Sigmoid colon (tissue), 7 donors: ENCODE measurements at places on chromosomes 13 and 19. TPM values are rescaled to one million over a fixed set of nuclear protein-coding genes. Genes with fewer than 3 reads are reported as not detected.

GRCh38 chr19:14519860-14520407 lies 1.7 kb upstream of the DNAJB1 start:
- no peak for DNase-seq

GRCh38 chr19:46995492-46995891 lies 24.1 kb upstream of the NPAS1 start:
- no peak for DNase-seq

C13orf46 gene
- total RNA-seq = not detected

GRCh38 chr19:37932985-37933936 lies 26.3 kb downstream of the SIPA1L3 start:
- DNase-seq = no peak

DNA sequence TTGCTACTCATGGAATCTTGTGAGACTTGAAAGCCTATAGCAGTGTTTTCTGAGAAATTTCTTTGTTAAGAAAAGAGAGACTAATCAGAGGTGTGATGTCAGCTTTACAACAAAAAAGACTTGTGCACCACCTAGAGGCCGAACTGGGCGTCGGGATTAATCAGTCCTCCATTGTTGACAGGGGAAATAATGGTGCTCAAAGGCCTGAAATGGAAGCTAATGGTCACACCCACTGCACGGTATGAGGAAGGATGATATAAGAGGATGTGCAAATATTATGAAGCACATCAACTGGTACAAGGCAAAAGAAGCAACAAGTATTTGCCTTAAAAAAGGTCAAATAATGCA lies 480.2 kb upstream of the MIR17HG start:
- no peak for DNase-seq
